ENCODE measurements at places on chromosomes 7 and 10.

DNA sequence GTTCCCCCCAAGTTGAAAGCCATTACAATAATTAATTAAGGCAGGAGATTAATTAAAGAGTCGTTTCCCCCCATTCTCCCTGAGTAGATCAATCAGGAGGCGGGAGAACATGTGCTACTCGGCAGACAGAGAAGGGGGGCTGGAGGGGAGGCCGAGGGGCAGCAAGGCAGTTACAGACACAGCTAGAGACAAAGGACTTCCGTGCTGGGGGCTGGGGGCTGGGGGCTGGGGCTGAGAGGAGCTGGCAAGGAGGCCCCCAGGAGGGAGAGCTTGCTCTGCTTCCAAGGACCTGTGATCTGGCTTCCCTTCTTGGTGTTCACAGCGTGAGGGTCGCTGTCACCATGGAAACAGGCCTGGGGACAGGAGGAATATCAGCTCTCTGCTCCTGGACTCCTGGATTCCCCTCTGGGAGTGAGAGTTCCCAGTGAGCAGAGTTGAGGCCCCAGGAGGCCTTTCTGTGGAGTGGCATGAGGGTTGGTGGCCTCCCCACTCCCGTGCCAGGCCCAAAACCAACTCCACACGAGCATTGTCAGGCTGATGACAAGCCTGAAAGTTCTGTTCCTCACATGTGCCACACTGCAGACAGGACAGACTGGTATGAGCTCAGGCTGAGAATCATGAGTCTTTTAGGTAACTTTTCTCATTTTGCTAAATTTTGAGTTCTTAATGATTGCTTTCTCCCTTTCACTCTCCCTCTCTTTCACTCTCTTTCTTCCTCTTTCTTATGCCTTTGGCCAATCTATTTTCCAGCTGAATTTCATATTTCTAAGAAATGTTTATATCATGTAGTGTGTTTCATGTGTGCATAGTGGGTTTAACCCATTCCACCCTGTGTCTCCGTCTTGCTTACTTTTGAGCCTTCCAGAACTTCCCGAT lies 16.4 kb downstream of the FAM241B start:
- peak; percentile 32 for DNase-seq

- DNase-seq: peak; percentile 28
Observed at GRCh38 chr10:44966129-44966815, 6.7 kb downstream of the RASSF4 start.

DNA sequence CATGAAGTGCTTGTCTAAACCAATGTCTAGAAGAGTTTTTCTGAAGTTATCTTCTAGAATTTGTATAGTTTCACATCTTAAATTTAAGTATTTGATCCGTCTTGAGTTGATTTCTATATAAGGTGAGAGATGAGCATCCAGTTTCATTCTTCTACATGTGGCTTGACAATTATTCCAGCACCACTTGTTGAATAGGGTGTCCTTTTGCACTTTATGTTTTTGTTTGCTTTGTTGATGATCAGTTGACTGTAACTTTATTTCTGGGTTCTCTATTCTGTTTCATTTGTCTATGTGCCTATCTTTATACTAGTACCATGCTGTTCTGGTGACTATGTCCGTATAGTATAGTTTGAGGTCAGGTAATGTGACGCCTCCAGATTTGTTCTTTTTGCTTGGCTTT lies 426.6 kb upstream of the CHRM2 start:
- no peak for DNase-seq

- DNase-seq: no peak
Observed at GRCh38 chr7:101241443-101242349, 3.2 kb downstream of the FIS1 start.
